ENCODE measurements at places on chromosomes 3 and 15.

GRCh38 chr3:147201086-147201485 lies 205.3 kb downstream of the ZIC4 start:
- no peak for DNase-seq

DNA sequence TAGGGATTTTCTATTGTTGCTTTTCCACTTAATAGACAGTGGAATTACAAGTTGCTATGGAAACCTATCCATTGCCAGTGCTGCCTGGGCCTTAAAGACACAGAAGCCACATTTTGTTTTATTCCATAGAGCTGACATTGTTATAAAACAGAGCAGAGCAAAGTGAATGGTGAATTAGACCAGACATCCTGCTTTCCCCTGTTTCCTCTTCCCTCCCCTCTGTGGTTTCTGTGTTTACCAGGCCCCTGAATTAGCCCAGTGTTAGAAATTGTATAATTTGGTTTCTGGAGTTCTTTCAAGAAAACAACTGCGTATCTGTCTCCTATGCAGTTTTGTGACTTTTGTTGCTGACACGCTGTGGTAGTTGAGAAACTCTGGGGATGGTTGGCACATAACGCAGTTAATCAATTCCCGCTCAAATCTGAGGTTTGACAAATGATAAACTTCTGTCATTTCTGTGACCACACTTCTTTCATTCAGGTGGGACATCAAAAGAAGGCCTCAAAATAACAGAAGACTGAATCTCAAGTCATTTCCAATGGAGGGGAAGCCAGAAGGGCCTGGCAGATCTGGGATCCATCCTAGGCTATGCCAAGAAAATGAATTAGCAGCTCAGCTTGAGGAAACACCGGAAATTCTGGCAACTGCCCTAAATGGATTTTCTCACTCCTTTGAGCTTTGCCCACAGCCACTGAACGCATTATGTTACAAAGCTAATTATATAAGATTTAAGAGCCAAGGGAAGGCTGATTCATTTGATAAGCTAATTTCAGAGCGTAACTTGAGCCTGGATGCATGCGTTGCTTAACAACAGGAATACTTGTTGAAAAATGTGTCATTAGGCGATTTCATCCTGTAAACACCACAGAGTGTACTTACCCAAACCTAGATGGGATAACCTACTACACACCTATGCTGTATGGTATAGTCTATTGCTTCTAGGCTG lies 46.9 kb downstream of the NR1D2 start:
- DNase-seq, result no peak

GRCh38 chr15:57676585-57676984 lies 29.9 kb upstream of the POLR2M start:
- DNase-seq, result no peak

DNA sequence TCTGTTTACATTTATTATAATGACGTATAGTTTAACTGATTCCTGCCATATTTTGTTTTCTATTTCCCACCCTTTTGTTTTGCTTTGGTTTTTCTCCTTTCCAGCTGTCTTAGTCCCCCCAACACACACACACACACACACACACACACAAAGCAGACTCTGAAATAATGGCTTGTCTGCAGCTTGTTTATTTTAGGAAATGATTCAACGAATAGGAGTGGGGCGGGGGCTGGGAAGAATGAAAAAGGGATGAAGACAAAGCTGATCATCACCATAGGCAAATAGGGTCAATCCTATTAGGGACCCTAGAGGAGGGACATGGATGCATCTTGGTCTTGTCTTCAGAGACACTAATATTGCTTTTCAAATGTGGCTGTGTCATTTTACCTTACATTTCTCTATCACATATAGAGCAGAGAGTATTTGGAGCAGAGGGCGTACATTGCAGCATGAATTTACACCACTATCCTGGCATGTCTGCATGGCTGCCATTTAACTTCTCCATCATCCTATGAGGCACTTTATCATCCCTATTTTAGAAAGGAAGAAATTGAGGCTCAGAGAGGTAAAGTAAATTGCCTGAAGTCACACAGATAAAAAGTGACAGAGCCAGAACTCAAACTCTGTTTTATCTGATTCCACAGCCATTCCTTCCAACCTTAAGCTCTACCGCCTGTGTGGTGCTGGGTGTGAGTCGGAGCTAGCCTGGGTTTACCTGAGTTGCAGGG lies 147.2 kb upstream of the TPM1 start:
- DNase-seq, result no peak

DNA sequence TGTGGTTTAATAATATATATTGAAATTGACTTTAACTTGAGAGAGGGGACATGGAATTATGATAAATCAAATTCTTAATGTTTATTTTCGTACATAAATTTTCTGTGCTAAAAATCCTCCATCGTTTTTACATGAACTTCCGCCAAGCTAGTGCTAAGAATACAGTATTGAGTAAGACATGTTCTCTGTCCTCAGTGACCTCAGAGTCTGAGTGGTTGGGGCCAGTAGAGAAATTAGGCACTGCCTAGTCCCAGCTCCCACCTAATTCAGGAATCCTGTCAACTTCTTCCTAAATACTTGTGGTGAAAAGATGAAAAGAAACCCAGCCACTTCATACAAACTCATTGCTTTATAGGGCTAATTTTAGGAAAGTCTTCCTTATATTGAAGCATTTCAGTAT lies 110.3 kb downstream of the PPP2R3A start:
- DNase-seq, result no peak

DNA sequence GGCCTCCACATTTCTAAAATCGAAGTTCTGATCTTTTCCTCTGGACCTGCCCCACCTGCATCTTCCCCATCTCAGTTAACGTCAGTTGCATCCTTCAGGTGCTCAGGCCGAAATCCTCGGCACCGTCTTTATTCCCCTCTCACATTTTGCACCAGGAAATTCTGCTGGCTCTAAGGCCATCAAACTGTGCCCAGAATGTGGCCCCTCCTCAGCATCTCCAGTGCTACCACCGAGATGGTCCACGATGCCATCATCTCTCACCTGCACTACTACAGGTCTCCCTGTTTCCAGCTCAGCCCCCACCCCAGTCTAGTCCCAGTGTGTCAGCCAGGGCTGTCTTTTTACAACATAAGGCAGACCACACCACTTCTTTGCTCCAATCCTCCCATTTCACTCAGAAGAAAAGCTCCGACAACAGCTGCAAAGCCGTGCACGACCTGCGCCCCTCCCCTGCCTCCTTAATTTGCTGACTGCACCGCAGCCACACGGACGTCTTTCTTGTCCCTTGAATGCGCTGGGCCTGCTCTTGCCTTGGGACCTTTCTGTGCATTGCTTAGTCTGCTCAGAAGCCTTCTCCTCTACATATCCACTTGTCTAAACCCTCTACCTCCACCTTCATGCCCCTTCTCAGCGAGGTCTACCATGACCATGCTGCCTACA lies 14.4 kb downstream of the MUC20 start:
- DNase-seq, result no peak

DNA sequence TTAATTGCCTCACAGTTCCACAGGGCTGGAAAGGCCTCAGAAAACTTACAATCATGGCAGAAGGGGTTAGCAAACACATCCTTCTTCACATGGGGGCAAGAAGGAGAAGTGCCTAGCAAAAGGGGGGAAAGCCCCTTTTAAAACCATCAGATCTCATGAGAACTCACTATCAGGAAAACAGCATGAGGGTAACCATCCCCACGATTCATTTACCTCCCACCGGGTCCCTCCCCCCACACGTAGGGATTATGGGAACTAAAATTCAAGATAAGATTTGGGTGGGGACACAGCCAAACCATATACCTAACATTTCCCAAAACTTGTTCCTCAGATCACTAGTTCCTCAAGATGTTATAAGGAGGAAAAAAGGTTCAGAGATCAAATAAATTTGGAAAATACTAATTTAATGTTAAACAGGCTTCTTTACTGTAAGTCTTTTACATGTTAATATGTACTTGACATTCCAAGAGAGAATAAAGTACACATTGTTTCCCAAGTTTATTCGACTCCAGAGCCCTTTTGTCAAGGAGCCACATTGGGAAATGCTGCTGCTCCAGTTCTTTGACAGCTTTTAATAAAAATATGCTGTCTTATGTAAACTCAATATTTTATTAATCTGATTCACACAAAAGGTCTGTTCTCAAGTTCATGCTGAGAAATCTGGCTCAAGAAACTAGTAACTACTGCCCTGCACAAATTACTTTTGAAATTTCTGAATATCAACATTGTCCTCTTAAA lies 17.8 kb downstream of the HERC1 start:
- no peak for DNase-seq

DNA sequence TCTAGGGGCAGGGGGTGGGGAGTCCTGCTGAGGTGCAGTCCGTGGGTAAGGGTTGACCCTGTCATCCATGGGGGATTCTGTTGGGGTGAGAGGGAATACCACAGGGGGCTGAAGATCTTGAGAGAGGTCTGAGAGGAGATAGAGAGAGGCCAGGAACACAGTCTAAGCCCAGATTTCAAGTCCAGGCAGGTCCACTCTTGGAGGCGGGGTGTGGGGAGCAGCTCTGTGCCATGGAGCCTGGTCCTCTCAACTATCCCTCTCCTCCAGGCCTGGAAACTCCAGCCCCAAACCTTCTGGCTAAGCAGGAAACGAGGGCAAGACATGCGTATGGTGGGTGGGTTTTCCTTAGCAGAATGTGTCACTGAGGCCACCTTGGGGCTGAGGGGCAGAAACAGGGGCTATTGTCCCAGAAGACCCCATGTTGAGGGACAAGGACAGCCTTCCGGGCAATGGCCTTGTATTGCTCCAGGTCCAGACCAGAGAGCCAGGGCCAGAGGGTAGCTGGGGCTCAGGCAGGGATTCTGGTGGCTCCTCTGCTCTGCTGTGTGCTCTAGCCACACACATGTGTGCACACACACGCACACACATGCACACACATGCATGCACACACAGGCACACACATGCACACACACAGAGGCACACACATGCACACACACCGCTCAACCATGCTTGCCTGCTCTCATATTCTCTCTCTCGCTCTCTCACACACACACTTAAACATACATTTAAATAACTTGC lies 48.6 kb upstream of the MAGEF1 start:
- DNase-seq, result no peak

DNA sequence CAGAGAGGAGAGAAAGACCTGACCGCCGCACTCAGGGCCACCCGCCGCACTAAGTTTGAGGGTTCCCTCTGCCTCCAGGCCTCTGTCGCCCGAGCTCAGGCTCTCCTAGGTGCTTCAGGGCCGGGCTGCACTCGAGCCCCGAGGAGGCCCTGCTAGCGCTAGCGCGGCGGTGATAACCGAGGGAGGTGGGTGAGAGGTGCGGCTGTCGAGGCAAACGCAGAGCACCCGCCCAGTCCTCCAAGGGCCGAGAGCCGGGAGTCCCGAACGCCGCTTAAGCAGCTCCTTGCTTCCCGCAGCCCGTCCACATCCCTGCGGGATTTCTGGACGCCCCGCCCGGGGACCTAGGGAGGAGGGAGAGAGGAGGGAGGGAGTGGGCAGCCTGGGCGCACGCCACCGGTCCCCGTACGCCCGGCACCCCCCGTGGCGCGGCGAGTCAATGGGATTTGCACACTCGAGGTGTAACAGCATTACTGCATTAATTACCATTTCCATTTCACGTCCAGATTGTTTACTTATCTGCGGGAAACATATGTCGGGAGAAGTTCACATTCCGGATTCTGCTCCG lies 6.8 kb downstream of the SOX14 start:
- DNase-seq, result no peak

DNA sequence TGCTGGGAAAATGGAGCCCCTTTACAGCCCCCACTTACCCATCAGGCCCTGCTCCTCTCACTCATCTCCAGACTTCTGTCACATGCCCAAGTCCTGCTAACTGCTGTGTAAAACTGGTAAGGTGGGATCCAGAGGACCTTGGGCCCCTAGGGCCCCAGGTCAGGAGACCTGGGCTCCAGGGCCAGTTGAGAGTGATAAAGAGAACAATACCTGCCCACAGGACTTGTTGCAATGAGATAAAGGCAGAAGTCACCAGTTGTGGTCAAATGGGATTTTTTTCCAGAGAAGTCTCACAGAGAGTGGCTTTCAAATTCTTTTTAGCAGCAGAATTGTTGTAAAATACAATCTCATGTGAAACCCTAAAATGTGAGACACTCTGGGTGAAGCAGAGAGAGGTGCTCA lies 753 bp downstream of the FURIN start:
- DNase-seq, result no peak

DNA sequence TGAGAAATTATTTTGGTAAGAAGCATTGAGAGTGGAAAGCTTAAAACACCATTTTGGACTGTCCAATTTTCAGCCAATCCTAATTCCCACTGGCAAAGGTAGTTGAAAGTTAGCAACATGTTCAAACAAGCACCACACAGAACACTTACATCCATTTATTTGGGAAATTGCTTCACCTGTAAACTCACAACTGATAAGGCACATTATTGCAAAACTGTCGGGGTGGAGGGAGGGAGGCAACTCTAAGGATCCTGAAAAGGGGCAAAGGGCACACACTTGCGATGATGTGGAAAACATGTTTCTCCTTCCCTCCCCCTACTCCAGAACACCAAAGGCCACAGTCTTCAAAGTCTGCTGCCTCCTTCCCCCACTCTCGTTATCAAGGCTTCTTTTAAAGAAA lies 9.4 kb downstream of the TMEM41A start:
- DNase-seq, result no peak

- DNase-seq, result no peak
These were observed 520.6 kb downstream of the MFSD1 start for GRCh38 chr3:159322322-159322939.

DNA sequence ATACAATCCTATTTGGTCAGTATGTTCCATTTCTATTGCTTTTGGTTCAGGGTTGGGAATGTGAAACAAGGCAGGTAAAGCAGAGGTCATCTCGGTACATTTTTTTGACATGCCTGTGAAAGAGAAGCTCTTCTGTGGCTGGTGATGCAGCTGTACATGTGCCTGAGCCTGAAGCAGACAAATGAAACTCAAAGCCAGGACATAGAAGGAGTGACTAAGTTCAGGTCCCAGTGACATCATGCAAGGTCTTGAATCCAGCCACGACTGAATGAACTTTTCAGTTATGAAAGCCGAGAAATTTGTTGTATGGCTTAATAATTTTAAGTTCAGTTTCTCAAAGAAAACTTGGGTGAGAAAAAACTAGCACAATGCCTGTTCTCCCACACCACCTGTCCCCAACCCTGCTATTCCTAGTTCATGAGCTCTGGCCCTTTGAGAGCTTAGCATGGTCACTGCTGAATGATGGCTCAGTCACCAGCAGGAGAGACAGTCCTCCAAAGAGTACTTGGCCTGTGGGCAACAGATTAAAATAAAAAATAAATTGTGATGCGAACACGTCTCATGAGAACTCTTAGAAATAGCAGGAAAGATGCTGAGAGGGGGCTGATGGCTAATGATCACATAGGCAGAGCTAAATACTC lies 600.2 kb upstream of the GRM7 start:
- no peak for DNase-seq

GRCh38 chr15:92074646-92075045 lies 221.1 kb downstream of the SLCO3A1 start:
- no peak for DNase-seq

- no peak for DNase-seq
These were observed 22.6 kb upstream of the POMGNT2 start for GRCh38 chr3:43128464-43128863.

DNA sequence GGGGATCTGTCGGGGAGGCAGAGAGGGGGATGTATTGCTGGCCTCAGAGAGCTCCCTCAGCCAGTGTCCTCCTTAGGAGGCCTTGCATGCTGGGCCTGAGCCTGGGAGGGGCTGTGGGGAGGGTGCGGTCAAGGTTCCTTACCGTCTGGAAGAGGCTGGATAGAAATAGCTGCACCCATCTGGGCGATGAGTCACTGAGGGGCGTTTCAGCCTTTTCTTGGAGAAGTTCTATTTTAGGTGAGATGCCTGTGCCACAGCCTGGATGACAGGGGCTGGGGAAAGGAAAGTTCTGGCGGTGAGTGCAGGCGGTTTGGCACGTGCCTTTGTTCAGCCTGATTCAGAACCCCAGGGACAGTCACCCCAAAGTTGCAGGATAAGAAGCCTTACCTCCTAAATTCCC lies 35.7 kb upstream of the APEH start:
- DNase-seq, result no peak
